Kidney capillary endothelial cell (primary cell): ENCODE measurements at places on chromosomes 2 and 18.

DNA sequence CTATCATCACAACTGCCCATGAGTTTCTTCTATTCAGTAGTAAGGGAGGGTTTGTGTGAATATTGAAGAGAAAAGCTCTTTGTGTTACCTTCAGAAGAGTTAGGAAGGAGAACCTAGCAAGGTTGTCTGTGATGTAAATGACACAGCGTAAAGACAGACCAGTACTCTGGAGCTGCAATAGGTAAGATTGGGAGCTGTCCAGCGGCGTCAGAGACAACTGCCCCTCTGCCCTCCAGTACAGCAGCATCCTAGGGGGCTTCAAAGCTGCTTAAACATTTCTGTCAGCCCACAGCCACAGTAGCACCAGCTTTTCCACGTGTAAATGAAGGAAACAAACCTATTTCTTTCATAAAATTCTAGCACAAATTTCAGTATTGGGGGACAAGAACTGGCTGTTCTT is 34.5 kb downstream of the NYAP2 start:
- DNase-seq, result no peak

GRCh38 chr2:218754201-218754600 is 27.7 kb upstream of the CYP27A1 start:
- DNase-seq, result no peak

GRCh38 chr18:74531043-74531442 is 3.3 kb upstream of the CNDP1 start:
- DNase-seq, result no peak

DNA sequence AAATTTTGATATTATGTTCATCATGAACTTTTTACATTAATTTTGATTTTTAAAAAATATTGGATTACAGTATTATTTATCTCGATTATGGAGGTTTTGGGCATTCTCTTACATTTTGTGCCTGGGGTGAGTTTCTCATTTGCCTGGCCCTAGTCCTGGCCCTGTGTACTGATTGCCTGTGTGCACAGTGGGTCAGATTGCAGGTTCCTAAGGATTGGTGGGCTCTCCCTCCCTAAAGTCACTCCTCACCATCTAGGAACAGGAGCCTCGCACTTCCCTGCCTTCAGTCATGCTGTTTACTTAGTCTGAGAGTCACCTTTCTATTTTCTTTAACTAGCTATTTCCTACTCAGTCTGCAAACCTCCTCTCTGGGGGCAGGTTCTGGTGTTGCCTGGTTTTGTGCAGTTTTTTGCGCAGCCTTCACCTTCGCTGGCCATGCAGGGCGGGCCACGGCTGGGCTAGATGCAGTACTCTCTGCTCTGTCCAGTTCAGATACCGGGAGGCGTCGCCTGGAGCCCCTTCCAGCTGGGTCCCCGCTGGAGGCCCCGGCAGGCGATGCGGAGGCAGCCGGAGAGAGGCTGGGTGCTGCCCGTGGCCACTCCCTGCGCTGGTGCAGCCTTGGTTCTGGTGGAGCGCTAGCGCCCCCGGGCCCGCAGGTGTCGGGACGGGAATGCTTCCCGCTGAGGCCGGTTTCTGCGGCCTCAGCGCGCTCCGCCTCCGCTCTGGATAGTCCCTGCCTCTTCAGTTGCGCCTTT is 23.3 kb upstream of the MC5R start:
- DNase-seq, result peak; percentile 61

DNA sequence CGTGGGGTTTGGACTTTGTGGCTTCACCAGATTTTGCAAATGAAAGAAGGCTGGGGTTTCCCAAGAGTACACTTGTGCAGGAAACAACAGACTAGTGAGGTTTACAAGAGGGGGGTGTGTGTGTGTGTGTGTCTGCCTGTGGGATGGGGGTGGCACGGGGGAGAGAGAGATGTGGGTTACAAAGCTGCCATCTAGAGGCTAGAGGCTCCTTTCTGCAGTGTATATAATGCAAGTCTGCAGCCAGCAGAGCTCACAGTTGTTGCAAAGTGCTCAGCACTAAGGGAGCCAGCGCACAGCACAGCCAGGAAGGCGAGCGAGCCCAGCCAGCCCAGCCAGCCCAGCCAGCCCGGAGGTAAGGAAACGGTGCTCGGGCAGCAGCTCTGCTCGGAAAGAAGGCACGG is at the start of gene ACKR3:
ACKR3 (plus strand) TSS at position 253 of the 401 bp plus-strand sequence. CDS start 10,641 bp downstream, outside the sequence.
- DNase-seq, result peak; percentile 81

DNA sequence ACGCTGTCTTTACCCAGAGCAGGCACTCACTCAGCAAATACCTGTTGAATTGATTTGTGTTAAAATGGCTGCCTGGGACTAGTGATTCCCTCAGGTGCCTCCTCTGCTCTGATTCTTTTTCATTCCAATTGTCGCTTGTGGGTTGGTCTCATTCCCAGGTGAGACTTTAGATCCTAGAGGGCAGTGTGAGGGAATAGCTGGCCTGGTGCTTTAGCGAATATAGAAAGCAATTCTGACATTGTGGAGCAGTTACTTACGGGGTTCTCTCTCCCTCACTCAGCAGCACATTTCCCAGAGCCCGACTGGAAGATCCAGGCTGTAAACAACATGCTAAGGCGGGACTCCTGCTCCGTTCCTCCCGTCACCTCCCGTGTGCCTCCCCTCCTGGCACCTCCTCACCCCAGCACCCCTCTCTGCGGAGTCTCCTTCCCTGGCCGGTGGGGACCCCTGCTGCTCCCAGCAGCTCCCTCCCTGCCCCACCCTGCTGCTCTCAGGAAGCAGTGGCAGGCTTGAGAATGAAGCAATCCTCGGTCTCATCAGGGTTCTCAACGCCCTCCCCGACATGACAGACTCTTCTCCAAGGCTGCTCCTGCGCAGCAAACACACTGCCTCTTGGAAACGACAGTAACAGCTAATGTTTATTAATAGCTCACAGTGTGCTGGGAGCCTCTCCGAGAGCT is 26.9 kb downstream of the CELF4 start:
- DNase-seq, result no peak

DNA sequence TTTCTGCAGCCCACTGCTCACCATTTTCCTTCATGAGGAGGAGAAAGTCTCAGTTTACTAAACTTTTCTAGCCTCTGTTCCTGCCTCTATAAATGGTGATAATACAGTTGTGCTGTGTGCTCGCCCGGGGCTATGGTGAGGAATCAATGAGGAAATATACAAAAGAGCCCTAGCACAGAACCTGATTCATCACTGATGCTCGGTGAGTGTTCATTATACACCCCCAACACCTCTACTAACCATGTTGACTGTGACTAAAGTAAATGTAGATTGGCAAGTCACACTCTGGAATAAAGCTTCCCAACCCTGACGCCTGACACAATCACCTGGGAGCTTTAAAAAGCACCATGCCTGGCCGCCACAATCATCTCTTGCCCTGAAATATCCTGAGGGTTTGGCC is 118.8 kb upstream of the CYP1B1 start:
- no peak for DNase-seq

DNA sequence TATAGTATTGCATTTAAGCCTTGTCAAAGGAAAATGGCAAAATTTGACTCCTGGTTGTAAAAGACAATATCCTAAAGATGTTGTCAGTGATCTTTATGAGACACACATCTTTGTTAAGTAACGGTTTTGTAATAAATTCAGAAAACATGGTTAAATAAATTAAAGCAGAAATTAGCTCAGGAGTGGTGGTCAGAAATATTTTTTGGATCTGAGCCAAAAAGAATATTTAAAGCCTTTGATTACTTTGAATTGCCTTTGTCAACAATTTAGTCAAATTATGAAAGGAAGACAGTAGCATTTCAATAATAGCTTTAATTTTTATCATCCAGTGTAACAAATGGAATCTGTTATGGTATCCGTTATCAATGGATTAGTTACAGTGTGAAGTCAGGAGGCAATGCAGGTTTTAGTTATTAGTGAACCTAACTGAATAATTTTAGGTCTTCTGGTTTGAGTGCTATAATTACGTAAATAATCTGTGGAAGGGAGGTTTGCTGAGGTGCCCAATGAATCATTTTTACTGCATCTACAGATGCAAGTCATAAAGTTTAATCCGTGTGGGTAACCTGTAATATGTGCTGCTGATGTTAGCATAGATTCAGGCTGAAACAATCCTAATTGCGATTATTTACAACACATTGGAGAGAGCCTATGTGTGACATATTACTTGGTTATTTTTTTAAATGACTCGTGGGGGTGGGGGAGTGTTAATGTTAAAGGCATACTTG is 42.7 kb downstream of the SMAD4 start:
- DNase-seq, result no peak

DNA sequence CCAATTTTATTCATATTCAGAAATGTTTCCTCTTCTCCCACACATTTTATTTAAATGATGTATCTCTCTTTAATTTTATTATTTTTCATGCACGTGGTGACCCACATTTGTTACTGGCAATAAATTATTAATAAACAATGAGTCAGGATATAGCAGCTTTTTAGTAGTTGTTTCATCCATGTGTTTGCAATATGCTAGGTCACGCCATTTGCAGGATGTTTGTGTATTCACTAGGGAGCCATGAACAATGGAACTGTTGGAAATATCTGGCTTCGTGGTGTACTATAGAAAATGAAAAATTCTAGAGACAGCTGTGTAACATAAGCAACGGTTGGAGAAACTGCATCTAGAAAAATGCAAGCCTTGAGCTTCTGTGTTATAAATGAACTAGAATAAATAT is 176.0 kb upstream of the COL3A1 start:
- peak; percentile 75 for DNase-seq

- DNase-seq, result no peak
Observed at GRCh38 chr18:79868168-79868784, 70.5 kb downstream of the KCNG2 start.

- no peak for DNase-seq
Observed at GRCh38 chr2:141714496-141714895, 416.3 kb downstream of the LRP1B start.

- no peak for DNase-seq
Observed at GRCh38 chr18:31634331-31634713, 42.6 kb downstream of the TTR start.

- DNase-seq, result no peak
Observed at GRCh38 chr18:53534695-53535094, 689.8 kb downstream of the MBD2 start.

DNA sequence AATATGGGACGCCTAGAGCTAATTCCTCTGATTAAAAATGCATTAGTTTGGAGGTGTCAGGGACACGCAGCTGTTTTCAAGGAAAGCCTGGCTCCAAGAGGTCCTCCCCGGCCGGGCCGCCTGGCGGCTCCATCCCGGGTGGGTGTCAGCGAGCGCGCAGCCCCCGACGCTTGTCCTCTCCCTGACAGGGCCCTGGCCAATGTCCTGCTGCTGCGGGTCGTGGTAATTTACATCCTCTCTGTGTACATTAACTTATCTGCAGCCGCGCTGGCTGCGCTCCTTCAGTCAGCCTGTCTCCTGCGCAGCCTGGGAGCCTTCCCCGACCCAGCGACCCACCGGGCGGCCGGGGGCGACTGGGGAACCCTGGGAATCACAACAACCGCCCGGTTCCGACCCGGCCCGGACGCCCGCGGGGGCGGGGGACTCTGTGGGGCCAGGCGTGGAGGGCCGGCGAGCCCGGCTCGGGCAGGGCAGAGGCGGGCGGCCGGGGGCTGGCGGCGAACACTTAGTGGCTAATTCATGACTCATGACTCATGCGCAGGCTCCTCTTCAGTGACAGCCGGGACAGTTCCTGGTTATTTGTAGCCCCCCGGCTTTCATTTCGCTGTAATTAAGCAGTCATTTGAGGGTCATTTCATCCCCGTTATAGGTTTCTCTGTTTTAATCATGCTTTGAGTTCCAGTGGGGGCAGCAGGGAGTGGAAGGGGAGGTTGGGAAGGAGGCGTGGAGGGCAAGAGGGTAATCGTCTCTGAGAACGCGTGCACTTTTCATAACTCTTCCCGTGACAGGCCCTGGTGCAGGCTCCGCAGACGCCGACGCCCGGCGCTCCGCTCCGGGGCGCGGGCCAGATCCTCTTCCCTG is 141.9 kb upstream of the CTAGE1 start:
- DNase-seq, result peak; percentile 52

- peak; percentile 44 for DNase-seq
Observed at GRCh38 chr2:204280262-204280668, 265.0 kb upstream of the PARD3B start.

GRCh38 chr2:204331988-204332387 is 213.3 kb upstream of the PARD3B start:
- DNase-seq, result no peak

GRCh38 chr2:159211447-159212396 is 74.8 kb downstream of the WDSUB1 start:
- no peak for DNase-seq

DNA sequence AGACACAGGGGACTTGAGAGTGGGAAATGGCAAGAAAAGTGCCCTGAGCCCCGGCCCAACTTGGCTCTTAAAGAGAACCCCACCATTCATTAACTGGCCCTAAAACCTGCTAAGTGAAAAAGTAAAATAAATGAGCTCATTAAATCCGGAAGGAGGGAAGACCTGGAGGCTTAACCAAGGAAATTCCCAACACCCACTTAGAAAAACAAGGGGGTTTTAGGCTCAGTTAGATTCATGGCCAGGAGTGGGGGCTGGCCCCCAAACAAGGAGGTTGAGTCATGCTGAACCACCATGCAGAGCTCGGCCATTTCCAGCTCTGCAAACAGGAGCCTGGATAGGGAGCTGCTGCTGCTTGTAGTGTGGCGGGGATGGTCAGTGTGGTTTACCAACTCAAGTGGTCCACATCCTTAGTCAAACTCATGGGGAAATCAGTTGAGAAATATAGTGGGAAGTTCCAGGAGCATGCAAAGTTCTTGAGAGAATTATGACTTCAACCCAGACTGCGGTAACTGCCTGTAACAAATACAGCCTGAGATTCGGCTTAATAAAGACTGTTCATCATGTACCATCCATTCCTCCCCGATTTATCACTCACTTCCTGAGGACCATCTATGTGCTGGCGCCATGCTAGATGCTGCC is 39.7 kb upstream of the MRPL19 start:
- DNase-seq, result no peak

- DNase-seq, result no peak
Observed at GRCh38 chr2:126981476-126981875, 82.8 kb downstream of the TEX51 start.

- DNase-seq, result no peak
Observed at GRCh38 chr2:139365189-139365588, 585.0 kb upstream of the NXPH2 start.

- DNase-seq, result no peak
Observed at GRCh38 chr2:88838165-88838635, 146.7 kb downstream of the RPIA start.

DNA sequence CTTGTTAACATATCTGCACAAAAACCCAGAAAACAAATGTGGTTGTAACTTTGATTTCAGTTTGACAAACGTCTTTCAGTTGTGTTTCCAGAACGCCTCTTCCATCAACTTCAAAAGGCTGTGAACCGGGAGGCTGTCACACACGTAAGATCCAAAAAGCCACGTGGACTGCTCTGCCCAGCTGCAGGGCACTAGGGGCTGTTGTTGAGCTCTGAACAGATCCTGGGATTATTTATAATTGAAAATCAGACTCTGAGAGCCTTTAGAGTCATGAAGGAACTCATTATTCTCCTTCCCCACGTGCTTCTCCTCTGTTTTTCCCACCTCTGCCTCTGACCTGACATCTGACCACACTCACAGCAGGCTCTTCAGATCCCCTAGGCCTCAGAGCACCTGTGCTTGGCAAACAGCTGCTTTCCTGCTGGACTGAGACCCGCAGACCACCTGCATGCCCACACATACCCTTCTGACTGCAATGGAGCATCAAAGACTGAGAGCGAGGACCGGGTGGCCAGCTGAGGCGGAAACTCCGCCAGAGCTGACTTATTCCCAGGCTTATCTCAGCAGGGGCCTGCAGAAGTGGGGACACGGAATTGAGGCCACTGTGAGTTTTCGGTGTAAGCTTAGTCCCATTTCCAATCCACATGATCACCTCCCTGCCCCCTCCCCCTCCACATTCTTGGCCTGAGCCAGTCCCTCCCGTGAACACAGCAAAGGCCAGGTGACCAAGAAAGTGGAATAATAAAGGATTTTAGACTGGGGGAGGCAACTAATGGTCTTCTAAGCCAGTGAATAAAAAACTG is 114.8 kb downstream of the ATL2 start:
- no peak for DNase-seq
